ENCODE measurements at places on chromosomes 12 and 14.

- no peak for DNase-seq
Observed at GRCh38 chr12:125305231-125305630, 240.0 kb downstream of the AACS start.

- no peak for DNase-seq
Observed at GRCh38 chr12:2617365-2617764, 177.4 kb upstream of the FKBP4 start.

- no peak for DNase-seq
Observed at GRCh38 chr14:105151084-105151837, 17.3 kb downstream of the JAG2 start.

DNA sequence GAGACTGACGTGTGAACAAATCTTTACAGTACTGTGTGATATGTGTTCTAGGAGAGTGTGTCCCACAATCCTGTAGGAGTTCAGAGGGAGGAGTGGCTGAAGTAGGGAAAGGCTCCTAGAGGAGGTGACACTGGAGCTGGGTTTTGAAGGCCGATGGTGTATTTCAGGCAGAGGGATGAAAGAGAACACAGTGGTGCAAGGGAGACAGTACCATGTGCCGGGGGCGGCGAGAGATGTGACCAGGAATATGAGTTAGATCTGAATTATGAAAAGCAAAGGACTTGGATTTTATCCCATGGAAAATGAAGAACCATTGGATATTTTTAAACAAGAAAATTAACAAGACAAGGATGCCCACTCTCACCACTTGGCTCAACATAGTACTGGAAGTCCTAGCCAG is 77.0 kb upstream of the ESRRB start:
- no peak for DNase-seq

GRCh38 chr12:110590806-110591326 is 7.7 kb upstream of the PPTC7 start:
- no peak for DNase-seq

- DNase-seq, result peak; percentile 51
Observed at GRCh38 chr12:91109148-91109564, 2.1 kb downstream of the LUM start.

DNA sequence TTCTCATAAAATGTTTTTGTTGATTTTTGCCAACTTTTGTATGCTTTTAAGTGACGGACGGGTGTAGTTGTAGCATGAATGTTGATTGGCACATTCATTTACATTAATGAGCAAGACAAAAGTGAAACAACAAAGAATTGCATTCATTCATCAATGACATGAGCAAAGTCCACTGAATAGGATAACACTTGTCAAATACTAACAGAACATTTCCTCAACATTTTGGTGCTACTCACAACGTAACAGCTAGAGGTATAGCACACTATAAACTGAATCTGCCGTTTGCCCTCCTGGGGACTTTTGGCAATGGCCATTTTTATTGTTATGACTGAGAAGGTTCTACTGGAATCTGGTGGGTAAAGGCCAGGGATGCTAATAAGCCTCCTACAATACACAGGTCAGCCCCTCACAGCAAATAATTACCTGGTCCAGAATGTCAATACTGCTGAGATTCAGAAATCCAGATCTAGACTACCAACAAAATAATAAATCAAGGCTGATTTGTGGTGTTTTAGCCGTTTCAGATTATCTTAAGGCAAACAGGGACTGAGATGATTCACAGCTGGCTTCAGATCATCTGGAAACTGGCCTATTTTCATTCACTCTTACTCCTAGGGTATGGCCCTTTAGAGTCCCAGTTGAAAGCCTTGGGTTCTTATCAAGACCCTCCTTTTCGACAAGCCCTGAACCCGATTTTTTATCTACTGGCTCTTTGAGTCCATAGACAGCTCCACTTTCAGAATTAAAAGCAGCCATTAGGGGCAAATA is 22.5 kb upstream of the CDKN3 start:
- DNase-seq, result no peak

GRCh38 chr12:31393004-31393550 is 67.1 kb upstream of the SINHCAF start:
- no peak for DNase-seq

- DNase-seq, result no peak
Observed at GRCh38 chr14:44914849-44915248, 46.9 kb downstream of the KLHL28 start.

DNA sequence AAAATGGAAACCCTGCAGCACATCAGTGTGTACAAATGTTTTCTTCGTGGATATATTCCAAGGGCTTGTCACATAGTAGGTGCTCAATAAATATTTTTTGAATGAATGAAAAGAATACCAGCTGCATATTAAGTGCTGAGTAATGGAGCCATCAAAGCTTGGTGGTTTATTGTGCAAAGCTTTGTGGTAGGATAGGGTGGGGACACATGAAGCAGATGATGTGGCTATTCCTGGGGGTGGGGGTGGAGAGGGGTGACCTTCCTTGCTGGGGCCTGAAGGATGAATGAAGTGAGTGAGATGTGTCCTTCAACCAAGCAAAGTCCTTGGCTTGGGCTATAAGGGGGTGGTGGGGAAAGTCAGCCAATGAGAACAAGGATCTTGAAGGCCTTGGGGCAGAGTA is 4.3 kb upstream of the KRT81 start:
- DNase-seq, result no peak

DNA sequence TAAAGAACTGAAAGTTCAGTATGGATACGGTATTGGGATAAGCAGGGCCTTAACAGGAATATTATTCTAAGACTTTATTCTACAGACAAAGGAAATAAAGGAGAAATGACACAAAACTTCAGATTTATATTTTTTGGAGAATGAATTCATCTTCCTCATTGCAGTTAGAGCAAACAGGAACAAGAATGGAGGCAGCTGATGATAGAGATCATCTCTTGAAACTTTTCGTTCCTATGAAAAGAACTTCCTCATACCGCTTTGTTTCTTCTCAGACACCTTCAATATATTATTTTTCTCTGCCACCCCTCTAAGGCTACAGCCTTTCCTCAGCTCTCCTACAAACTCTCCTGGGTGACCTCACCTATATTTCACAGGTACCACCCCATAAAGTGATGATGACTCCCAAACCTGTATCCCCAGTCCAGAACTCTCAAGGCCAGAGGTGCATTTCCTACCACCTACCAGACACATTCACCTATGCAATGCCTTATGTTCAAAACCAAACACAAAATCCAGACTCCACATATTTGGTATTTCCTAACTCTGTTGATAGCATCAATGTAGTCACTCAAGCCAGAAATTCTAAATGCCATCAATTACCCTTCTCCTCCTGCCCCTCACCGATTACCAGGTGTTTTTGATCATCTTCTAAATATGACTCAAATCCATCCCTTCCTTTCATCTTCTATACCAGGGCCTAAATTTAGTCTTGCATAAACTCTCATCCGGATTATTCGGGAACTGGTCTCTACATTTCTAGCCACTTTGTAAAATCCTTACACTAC is 7.4 kb downstream of the MAP4K5 start:
- DNase-seq, result no peak

- DNase-seq, result no peak
Observed at GRCh38 chr14:52318062-52318461, 4.0 kb downstream of the PTGER2 start.

- DNase-seq, result no peak
Observed at GRCh38 chr12:108559007-108559655, 1.8 kb downstream of the SART3 start.

GRCh38 chr12:52249511-52250047 is 16.5 kb downstream of the KRT7 start:
- DNase-seq, result no peak
